Effector CD4-positive, alpha-beta T cell (primary cell): ENCODE measurements at places on chromosomes 2 and 18.

- no peak for DNase-seq
These were observed 86.7 kb downstream of the C18orf54 start for GRCh38 chr18:54444319-54444914.

DNA sequence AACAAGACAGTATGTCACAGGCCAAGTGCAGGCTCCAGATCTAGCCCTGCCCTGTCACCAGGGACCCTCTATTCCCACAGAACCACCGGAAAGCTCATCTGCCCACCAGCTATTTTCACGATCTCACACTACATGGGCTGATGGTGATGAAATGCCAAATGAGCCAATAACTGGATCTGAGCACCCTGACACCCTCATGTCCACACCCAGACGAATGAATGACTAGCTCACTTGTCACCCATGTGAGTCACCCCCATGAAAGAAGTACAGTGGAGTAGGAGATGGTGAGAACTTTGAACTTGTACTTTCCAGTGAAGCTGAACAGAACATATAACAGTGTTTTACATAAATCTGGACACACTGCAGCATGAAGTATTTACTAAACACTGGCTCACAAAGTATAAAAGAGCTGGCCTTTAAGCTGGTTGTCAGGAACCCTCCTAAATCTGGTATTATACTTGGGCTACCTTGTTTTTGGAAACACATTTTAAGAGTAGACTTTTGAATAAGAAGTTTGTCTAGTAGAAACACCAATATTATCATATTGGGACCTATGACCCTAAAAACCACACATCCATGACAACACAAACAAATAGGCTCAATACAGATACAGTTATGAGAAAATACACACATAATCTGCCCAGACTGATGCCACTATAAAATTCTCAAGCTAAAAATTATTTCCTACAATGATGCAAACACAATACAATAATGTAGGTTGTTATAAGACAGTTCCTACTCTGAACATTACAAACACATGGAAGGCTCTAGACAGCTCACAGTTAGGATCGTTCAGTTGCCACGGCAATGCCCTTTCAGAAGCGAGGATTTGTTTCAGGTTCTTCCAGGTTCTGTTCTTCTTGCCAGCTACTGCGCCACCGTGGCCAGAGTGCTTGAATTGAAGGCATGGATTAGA lies 19.0 kb downstream of the INO80C start:
- DNase-seq: no peak

- no peak for DNase-seq
These were observed 28.8 kb upstream of the TBC1D8 start for GRCh38 chr2:101179982-101180381.

DNA sequence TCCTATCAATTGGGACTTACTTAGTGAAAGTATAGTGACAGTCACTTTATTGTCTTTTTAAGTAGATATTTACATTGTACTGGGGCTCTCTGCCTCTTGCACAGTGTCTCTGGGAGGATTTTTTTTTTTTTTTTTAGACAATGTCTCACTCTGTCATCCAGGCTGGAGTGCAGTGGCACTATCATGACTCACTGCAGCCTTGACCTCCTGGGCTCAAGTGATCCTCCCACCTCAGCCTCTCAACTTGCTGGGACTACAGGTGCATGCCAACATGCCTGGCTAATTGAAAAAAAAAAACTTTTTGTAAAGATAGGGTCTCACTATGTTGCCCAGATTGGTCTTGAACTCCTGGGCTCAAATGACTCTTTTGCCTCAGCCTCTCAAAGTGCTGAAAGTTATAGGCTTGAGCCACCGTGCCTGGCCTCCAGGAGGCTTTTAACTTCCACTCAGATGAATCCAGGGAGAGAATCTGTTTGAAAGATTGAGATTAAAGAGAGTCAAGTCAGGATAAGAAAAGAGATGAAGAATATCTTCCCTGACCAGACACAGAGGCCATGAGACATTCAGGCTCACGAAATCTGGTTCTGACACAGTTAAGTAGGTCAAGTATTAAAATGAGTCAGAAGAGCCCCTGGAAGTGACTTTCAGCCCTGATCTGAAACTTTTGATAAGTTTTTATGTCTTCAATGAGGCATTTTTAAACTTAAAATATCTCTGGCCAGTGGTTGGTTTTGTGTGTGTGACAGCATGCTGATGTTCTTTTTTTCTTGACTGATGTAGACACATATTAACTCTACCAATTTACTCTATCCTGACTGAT lies 18.3 kb downstream of the ARHGEF33 start:
- no peak for DNase-seq

DNA sequence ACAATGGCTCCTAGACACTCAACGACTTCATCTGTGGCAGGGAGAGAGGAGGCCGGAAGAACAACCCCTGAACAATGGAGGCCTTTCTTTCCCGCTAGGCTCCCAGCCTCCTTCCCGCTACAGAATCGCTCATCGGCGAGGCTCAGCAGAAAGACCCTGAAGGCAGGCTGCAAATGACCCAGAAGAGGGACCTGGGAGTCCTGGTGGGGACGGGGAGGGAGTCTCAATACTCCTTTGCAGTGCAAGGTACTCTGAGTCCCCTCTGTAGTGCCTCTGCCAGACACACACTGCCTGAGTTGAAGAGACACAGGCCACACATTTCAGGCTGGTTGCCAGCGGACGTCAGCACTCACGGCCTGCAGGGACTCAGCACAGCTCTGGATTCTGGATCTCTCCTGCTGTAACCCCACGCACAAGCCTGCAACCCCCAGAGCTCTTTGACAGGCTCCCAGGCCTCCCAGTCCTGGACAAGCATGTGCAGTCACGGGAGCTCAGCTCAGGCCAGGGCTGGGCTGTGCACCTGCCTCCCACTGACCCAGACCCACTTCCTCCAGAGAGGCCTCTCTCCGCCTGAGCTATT lies 6.1 kb downstream of the GPR17 start:
- no peak for DNase-seq

GRCh38 chr18:43992741-43993140 lies 687.9 kb upstream of the SETBP1 start:
- no peak for DNase-seq

GRCh38 chr2:79191816-79192215 lies 32.3 kb upstream of the REG3A start:
- DNase-seq: no peak

DNA sequence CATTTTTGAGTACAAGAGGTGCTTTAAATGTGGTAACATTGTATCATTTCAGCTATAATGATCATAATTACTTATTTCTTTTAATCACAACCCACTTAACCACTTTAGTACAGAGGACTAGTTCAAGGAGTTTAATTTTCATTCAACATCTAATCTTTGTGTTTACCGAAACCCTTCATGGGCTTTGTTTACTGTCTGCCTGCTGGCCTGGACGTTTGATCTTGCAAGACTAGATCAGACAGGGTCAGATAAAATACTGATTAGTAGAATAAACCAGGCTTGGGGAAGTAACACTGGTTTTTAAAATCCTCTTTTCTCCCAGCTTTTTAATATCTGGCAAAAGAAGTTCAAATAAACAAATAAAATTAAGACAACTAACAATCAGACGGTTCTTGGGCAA lies 93.6 kb downstream of the SATB2 start:
- no peak for DNase-seq

GRCh38 chr18:59736061-59736460 lies 38.8 kb upstream of the CCBE1 start:
- no peak for DNase-seq

GRCh38 chr2:155060896-155061295 lies 362.4 kb downstream of the KCNJ3 start:
- DNase-seq: no peak

- no peak for DNase-seq
These were observed 63.8 kb downstream of the SETBP1 start for GRCh38 chr18:44744161-44745121.

GRCh38 chr18:22046473-22046872 lies 122.9 kb upstream of the GATA6 start:
- no peak for DNase-seq

DNA sequence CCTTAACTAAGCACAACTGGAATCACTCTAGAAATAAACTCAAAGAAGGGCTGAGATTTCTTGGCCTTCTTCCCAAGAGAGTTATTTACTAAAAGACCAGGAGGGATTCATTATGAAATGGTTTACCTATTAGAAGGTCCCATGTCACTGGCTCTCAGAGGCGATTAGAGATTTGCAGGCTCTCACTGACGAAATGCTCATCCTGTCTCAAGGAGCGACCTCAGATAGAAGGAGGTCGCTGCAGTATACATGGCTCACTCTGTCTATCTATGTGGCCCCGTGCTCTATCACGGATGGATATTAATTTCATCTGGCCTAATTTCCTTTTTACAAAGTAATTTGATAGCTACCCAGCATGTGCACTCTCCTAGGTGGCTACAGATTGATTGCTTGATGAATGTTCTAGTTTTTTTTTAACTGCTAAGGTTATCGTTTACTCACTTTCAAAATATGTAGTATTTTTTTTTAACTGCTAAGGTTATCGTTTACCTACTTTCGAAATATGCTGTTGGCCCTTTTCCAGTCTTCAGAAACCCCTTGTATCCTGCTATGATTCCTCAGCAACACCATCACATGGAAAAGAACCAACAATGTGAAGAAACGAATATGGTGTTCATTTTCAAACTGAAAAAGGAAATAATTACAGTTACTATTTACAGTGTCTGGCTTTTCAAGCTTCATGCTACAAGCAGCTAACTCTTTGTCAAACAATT lies 9.1 kb downstream of the SMIM21 start:
- no peak for DNase-seq

- DNase-seq: no peak
These were observed 206.0 kb downstream of the HDAC4 start for GRCh38 chr2:239194731-239195317.

DNA sequence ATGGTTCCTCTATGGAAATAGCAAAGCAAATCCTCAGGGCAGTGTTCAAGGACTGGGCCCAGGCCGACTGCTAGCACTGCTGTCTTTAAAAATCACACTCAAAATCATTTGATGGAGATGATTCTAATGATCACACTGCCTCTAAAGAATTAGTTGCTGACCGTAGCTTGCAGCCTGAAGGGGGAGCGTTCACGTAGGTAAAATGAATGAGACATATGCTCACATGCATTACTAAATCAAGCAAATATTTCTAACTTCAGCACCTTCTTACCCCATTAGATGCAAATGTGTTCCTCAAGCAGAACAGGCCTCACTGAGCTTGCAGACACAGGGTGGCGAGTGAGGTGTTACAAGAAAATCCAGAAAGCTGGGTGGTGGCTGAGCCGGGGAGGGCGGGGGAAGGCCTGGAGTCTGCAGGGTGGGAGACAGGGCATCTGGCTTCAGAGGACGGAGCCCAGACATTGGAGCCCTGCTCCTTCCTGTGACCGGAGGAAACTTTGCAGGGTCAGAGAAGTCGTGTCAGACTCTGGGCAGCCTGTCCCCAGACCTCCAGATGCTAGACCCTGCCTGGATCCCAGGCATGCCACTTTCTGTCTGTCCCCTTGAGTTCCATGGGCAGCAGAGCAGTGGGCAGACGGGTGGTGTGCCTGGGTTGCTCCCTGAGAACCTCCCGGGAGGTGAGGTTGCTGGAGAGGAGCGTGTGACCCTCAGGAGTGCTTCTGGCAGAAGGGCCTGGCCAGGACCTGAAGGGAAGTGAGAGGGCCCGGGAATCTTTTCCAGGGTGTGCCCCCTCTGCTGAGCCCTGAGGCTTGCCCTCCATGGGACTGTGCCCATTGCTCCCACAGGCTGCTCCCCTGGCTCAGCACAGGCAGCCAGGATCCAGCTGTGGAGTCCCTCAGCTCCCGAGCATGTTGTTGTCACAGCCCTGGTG lies 7.1 kb upstream of the NPPC start:
- no peak for DNase-seq

GRCh38 chr18:78621141-78621755 lies 358.4 kb upstream of the SALL3 start:
- DNase-seq: no peak

GRCh38 chr2:157825885-157826284 lies 50.2 kb downstream of the ACVR1 start:
- no peak for DNase-seq

DNA sequence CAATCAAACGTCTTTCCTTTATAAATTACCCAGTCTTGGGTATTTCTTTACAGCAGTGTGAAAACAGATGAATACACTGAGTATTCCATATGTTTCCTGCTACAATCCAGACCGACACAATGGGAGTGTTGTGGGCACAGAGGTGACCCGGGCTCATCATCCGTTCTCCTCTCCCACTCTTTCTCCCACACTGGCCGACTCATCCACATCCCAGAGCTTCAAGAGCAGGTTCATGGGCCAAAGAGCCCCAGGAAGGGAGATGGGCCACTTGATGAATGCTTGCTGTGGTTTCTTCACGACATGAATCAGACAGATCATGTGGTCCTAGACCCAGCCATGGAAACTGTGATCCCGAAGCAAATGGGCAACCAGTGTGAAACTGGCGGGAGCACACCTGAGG lies 4.1 kb upstream of the COPS8 start:
- no peak for DNase-seq

GRCh38 chr18:3450799-3451182 lies 819 bp downstream of the TGIF1 start:
- DNase-seq: no peak

GRCh38 chr2:11344956-11345677 lies 681 bp upstream of the ROCK2 start:
- DNase-seq: no peak

GRCh38 chr2:46079985-46080560 lies 217.1 kb upstream of the EPAS1 start:
- DNase-seq: no peak

- no peak for DNase-seq
These were observed 142.4 kb downstream of the NEDD4L start for GRCh38 chr18:58186258-58186948.

- DNase-seq: no peak
These were observed 34.8 kb downstream of the ADNP2 start for GRCh38 chr18:80143881-80144280.

DNA sequence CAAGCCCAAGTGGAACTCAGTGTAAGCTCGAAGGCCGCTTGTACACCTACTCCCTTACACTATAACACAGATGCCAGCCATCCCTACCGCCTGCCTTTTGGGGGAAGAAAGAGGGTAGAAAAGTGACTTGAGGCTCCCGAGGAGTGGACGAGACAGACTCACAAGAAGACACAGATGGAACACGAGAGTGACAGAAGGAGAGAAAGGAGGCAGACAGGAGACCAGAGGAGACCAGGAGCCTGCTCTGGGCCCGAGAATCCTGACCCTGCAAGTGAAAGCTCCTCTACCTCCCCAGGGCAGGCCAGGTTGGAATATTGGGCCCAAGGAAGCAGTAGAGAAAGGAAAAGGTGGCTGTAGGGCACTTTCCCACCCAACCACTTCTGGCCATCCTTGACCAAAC lies 23.4 kb upstream of the TNS1 start:
- DNase-seq: no peak

GRCh38 chr2:128691526-128691925 lies 372.9 kb upstream of the HS6ST1 start:
- no peak for DNase-seq

GRCh38 chr2:187862715-187863114 lies 308.5 kb upstream of the TFPI start:
- no peak for DNase-seq

GRCh38 chr2:43345872-43346271 lies 119.5 kb upstream of the ZFP36L2 start:
- DNase-seq: no peak

DNA sequence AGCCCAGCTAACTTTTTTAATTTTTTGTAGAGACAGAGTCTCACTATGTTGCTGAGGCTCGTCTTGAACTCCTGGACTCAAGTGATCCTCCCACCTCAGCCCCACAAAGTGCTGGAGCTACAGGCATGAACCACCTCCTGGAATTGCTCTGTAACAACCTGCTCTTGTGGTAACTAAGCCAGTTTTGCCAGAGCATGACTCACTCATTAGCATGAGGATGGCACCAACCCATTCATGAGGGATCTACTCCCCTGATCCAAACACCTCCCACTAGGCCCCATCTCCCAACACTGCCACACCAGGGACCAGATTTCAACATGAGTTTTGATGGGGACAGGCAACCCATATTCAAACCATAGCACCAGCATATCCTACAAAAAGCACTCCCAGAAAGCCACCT lies 348.9 kb upstream of the RAB12 start:
- no peak for DNase-seq
